ENCODE measurements at places on chromosomes 6 and 20.

DNA sequence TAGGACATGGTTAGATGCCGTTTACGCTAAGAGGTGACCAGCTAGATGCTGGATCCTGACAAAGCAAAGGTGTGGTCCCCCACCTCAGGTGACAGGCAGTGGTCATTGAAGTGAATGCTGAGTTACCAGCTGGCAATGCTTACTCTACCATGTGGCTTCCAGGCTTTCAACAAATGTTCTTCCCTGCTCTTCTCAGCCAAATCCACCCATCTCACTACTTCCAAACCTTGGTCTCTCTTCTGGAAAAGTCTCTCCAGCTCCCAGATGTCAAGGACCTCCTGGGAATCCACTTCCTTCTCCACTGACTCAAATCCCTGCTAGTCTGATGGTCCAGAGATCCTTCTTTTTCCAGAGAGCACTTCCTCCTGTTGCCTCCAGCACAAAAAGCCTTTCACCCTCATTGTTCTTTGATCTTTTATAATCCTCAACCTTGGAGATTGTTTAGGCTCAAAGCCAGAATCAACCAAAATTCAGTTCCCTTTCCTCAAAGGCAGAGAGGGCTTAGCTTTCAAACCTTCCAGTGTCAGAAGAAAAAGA is 228.0 kb downstream of the ZNF217 start:
- DNase-seq: no peak

- no peak for DNase-seq
These were observed 63.9 kb downstream of the JARID2 start for GRCh38 chr6:15309611-15310283.

DNA sequence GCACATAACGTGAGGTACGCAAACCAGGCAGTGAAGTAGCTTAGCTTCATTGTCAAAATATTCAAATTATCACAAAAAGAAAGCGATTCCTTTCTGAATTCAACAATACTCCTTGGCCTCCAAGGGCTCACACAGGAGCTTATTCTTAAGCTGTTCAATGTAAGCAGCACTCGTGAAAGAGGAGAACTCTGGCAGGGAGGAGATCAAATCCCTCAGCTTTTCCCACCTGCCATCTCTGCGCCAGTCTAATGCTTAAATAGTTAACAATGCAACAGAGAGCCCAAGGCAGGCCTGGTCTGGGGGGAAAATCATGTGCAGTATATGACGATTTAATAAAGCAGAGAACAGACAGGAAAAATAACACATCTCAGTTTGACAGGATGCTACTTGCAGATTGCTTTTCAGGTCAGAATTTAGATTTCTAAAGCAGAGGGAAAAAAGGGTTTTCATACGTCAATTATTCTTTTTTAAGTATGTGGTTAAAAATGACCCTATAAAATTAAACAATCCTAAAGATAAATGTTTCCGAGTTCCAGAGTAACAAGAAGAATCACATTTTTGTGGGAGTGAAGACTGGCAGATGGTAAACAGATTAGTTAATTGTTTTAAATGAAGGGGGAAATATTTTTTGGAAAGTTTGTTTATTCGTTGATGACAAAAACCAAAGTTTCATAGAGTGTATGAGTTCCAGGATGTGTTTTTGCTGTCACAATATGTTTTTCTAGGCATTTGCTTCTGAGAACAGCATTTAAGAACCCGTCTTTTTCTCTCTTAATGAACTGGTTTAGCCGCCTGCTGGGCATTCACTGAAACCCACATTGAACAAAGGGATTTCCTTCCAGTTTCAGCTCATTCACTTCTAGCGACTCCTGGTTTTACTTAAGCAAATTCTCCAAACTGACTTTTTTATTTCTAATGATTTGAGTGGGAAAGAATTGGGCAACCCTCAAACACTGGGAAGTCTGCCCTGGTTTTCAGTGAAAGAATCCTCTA is 45.9 kb downstream of the PLAGL1 start:
- no peak for DNase-seq

- no peak for DNase-seq
These were observed 46.7 kb downstream of the DOP1A start for GRCh38 chr6:83114164-83114563.

GRCh38 chr6:88008411-88008810 is 39.2 kb upstream of the SPACA1 start:
- DNase-seq: no peak

- DNase-seq: no peak
These were observed at the start of gene BPIFA3 for GRCh38 chr20:33217052-33217451. BPIFA3 (plus strand) TSS chr20:33217352; CDS start chr20:33217537, 185 bp downstream.

GRCh38 chr20:20454850-20455627 is 87.1 kb downstream of the INSM1 start:
- no peak for DNase-seq

GRCh38 chr6:168507297-168507696 is 66.3 kb downstream of the SMOC2 start:
- DNase-seq: no peak

DNA sequence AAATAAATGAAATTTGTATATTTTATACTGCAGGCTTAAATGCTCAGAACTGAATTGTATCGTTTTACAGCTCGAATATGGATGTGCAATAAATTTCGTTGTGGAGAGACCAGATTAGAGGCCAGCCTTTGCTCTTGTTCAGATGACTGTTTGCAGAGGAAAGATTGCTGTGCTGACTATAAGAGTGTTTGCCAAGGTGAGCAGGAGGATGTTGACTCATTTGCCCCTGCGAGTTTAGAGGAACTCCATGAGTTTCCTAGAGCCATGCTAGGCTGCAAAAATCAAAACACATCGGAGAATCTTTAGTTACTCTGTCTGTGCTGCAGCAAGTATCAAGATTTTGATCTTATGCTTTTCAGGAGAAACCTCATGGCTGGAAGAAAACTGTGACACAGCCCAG is 15.4 kb downstream of the ENPP3 start:
- no peak for DNase-seq

All from HCT116 (cell line).